ENCODE measurements at places on chromosomes 2 and 18.

DNA sequence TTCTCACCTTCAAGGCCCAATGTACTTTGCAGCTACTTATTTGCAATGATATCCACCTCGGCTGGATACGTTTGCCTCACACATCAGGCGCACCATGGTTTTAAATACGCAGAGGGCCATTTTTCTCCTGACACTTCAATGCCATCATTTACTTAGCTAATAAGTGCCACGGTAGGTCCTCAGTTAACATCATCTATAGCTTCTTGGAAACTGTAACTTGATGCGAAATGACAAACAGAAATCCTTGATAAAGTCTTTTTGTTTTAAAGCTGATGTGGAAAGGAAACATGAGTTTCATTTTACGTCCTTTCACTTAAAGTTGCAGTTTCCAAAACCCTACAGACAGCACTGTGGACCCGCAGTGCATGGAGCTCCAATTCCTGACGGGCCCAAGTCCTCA, 37.1 kb downstream of the ZNF516 start:
- DNase-seq, result no peak

- no peak for DNase-seq
Observed at GRCh38 chr18:10727477-10727876, 201.7 kb downstream of the NAPG start.

DNA sequence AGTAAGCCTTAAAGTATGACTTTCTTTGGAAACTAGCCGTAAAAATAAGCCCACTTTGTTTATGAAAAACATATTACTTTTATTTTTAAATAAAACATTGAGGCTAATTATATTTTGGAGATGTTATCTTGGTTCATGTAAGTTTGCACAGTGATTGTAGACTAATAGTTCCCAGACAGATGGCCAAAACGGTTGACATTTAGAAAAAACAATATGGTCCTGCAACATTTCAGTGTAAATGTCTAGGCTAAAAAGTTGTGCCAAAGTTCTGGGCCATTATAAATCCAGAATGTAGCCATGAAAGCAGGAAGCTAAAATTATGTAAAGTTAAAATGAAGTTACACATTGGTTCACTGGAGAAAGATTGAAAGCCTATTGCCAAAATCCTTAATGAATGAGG, 43.6 kb downstream of the SLC5A7 start:
- DNase-seq, result no peak

DNA sequence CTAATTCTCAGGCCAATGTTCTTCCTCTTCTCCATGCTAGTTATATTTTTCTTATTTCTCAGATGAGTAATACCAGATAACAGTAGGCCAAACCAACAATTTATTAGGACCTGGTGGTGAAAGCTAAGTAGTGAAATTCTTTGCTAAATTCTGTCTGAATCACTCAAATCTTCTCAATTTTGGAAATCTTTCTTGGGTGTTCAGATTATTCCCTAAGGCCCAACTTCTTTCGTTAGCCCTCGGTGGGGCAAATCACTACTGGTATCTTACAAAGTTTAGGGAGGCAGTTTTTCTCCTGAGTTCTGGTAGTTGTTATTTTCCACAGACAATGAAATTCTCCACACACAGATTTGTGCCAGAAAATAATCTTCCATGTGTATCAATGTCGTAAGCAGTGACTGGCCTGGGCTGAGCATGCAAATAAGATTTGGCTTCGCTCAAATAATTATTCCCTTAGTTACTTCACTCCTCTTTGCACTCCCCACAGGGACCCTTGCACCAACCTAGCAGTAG, 443.5 kb upstream of the SLC14A2 start:
- DNase-seq, result no peak

GRCh38 chr18:60007661-60008060, 107.9 kb downstream of the PMAIP1 start:
- DNase-seq, result no peak

DNA sequence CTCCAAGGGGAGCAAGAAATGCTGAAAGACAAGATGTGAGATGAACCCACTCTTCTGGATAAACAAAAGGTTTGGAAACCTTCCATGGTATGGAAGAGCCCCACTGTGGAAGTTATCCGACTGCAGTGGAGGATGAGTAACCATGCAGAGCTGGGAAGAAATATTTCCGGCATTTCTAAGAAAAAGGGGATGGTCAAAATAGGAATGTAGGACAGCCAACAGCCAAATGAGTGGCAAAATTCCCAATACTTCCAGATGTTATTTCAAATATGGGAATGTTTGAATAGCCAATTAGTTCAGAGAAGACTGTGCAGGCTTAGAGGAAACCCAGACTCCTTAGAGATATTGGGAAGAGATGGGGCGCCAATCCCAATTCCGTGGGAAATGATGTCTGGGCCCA, 246.8 kb downstream of the RAD51AP2 start:
- DNase-seq, result no peak

GRCh38 chr18:76565238-76566173, 70.5 kb upstream of the ZNF516 start:
- DNase-seq, result peak; percentile 98

- no peak for DNase-seq
Observed at GRCh38 chr2:239278361-239278760, 122.5 kb downstream of the HDAC4 start.

- DNase-seq, result no peak
Observed at GRCh38 chr18:641224-641623, 16.2 kb upstream of the TYMS start.

- DNase-seq, result peak; percentile 60
Observed at GRCh38 chr2:207258263-207258991, 92.7 kb upstream of the KLF7 start.

- peak; percentile 12 for DNase-seq
Observed at GRCh38 chr18:24660956-24661355, 200.5 kb downstream of the HRH4 start.

DNA sequence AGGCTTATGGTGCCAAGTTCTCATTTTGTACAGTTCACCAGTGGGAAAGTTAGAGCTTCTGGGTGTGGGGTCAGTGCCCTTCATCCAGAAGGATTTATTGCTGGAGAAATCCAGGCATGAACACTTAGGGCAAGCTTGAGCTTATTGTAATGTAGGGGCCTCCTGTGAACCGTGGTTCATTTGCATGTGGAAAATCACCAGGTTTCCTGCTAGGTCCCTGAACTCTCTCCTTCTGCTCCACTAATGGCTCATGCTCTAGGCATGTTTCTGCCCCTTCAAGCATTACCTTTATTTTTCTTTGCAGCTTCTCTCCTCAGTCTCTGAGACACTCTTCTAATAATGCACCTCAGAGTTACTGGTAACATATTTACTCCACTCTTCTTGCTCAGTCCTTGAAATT, 79.3 kb upstream of the FAM98A start:
- no peak for DNase-seq

- no peak for DNase-seq
Observed at GRCh38 chr2:218079943-218080913, 11.2 kb downstream of the RUFY4 start.

GRCh38 chr2:81981585-81981984, 1677.0 kb upstream of the LRRTM1 start:
- DNase-seq, result no peak

DNA sequence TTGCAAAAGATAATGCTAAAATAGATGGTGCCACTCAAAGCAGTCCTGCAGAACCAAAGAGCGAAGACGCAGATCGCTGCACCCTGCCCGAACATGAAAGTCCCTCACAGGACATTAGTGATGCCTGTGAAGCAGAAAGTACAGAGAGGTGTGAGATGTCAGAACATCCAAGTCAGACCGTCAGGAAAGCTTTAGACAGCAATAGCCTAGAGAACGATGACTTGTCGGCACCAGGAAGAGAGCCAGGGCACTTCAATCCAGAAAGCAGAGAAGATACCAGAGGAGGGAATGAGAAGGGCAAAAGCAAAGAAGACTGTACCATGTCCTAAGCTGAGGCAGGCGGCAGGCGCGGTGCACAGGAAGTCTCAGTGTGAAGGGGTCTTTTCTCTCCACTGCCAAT, 34.8 kb upstream of the RBM44 start:
- DNase-seq, result no peak

- no peak for DNase-seq
Observed at GRCh38 chr2:171794918-171795317, 99.1 kb downstream of the SLC25A12 start.

All from MV-4-11 (cell line).